ENCODE measurements at places on chromosomes 4 and X.

- DNase-seq: no peak
Measured at GRCh38 chr4:76626686-76627465, 191.8 kb downstream of the SHROOM3 start.

DNA sequence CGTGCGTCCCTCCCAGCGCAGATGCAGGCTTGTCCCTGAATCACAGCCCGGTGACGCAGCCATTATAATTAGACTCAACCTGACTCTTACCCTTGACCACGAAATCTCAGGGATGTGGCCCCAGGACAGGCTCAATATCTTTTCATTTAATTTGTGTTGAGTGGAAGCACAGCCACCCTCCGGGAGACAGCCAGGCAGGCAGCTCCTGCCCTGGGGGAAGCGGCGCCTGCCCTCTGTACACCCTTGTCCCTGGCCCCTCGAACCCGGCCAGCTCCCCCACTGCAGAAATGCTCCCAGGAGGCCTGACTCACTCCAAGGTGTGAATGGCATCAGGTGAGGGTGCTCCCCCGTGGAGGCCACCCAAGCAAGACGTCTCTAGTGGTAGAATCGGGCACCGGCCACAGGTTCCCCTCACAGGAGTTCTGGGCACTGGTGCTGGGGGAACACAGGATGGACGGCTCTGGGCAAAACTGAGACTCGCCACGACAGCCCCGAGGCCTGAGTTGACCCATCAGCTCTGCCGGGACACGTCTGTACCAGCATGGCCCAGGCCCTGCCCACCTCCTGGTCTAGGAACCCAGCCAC, 2.7 kb downstream of the CPLX1 start:
- DNase-seq: no peak

DNA sequence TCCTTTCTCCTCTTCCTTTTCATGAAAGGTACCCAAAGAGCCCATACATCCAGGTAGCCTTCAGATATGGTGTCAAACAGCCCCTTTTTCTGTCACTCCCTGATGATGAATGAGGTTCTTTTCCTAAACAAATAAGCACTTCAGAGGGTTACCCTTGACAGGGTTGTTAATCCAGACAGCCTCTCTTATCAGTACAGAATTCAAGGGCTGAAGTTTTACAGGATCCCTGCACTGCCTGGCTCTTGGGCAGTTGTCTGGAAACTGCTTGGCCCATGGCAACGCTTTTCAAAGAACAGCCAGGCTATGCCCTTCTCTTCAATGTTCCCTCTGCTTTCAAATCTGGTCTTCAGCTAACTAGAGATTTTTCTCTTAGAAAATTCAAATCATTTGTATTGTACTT, 352.6 kb upstream of the FAM241A start:
- no peak for DNase-seq

- no peak for DNase-seq
Measured at GRCh38 chr4:8577972-8578371, 2.2 kb upstream of the GPR78 start.

DNA sequence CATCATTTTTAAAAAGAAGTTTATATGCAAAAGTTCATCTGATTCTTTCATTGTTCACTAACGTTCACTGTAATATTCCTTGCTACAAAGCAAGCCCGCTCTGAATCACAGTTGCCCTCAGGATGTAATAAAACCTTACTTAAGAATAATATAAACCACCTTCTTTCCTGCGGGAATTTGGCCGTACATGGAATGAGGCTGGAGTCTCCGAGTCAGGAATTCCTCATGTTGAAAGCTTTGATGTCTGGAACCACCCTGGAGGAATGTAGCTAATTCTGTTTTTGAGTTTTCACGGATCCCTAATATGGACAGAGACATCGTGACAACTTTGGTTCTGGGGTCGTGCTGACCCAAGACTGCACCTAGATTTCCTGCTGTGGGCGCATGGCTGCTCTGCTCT, 58.5 kb downstream of the CRLF2 start:
- no peak for DNase-seq

DNA sequence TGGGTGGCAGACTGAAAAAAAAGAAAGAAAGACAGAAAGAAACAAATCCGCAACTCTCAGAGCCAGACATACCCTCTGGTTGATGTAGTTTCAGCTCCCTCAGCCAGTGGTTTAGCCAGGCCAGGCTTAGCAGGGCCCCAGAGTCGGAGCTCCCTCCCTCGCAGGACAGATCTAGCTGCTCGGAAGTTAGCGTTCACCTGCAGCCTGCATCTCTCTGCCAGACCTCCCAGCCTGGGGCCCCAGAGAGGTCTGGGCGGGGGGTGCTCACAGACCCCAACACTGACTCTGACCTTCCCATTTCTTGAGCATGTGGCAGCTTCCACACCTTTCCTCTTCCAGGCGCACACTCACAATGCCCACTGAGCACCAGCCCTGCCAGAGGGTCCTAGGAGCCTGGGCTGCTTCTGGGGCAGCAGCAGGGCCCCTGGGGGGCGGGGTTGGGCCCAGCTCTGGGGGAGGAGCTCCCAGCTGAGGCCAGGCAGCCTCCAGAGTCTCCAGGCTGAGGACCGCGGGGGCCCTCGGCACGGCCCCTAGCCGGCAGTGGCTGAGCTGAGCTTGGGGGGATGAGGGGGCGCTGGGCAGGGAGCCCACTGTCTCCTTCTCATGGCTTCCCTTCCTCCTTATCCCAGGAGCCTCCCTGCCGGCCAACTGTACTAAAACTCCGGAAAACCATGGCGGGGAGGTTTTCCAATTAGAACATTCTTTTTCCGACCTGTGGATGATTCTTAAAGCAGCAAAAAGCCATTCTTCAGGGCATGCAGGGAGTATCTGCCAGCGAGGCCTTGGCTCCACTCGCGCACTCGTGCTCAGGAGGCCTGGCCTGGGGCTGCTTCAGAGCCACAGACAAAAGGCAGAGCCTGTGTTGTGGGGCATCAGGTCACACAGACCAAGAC, 4.6 kb upstream of the ZNF185 start:
- DNase-seq: no peak

GRCh38 chr4:165813606-165814005, 59.4 kb upstream of the TLL1 start:
- DNase-seq: no peak

GRCh38 chr4:168960716-168961115, 49.3 kb downstream of the CBR4 start:
- DNase-seq: no peak

DNA sequence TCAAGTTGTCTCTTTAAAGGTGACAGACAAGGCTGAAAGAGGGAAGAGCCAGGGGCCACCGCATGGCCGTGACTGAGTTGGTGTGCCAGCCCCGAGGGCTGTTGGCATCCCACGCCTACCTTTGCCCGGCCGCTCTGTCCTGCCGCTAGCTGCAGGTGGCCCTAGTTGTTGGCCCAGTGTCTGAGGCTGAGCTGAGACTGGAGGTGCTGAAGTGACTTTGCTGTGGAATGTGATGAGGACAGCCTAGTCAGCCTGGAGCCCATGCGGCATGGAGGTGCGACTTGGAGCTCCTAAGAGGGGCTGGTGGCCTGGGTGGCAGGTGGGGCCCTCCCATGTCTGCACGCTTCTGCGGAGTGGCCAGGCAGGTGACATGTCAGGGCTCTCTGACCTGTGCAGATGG, 6.6 kb downstream of the TADA2B start:
- DNase-seq: no peak

- DNase-seq: no peak
Measured at GRCh38 chr4:159702200-159702599, 599.3 kb downstream of the RAPGEF2 start.

DNA sequence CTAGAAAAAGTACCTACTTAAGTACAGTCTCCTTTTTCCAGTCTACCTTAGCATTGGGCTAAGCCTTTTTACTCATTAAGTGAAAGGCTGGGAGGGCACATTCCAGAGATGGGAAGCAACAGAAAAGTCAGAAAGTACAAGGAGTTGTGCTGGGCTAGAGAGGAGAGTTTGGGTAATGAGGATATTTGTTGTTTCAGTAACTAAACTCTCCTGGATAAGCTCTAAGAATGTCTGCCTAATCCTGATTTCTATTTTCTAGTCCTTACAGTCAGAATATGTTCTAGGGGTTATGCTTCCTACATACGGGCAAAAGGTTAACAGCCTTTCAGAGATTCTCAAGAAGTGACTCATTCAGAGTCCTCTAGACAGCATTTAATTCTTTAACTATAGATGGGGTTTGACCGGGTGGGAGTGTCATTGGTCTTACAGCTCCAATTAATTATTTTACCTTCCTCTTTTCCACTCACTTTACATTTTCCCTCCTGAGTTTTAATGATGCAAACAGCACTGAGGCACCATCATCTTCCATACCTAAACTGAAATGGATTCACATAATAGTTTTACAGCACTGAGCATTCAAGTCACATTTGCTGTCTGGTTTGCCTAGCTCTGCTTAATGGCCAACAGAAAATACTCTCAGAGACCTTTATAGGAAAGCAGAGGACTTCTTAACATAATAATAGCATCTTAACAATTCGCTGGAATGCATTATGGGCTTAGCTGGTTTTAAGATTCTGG, 42.9 kb downstream of the USP26 start:
- DNase-seq: no peak

DNA sequence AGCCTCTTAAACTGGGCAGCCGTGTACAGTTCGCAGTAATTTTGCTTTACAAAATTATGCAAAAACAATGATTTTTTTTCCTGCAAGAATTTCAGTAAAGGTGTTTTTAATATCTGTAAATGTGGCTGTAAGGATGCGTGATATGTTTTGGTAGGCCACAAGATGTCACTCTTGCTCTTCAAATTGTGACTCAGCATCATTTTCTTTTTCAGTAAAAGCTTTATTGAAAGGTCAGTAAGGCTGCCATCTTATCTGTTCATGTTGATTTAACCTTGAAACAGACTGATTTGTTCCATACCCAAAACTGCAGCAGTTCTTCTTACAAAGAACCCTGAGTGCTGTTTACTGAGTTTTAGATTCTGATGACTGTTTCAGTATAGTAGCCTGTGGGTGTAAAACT, 39.9 kb downstream of the TXLNG start:
- DNase-seq: no peak

DNA sequence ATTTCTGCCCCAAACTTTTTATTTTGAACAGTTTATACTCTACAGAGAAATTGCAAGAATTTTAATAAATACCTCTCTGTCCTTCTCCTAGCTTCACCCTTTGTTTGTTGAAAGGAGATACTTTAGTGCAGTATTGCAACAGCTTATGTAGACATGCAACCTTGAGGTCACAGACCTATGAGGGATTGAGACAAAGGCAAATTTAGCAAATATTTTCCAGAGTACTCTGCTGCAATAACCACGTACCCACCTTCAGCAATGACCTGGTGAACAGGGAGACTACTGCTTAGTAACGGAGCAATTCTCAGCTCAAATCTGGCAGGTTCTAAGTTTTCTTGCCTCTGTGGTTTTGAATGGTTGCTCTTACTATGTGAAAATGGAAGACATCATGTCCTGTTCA, 13.2 kb downstream of the FGA start:
- DNase-seq: no peak

DNA sequence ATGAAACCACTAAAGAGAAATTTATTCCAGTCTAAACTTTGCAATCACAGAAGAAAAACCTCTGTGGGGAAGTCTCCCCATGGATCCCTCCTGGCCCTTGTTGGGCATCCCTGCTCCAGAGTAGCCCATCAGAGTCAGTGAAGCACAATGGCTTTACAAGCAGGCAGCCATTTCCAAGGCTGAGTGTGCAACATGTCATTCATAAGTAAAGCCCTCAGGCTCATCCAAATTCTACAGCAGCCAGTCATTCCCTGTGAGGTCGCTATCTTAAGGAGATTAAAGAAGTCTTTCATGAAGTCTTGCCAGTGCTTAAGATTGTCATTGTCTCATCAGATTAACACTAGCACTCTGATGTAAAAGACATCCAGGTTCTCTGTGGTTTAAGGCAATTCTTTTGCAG, 17.0 kb upstream of the MAPK10 start:
- no peak for DNase-seq

GRCh38 chr4:17807446-17807845, 3.1 kb downstream of the DCAF16 start:
- DNase-seq: no peak

DNA sequence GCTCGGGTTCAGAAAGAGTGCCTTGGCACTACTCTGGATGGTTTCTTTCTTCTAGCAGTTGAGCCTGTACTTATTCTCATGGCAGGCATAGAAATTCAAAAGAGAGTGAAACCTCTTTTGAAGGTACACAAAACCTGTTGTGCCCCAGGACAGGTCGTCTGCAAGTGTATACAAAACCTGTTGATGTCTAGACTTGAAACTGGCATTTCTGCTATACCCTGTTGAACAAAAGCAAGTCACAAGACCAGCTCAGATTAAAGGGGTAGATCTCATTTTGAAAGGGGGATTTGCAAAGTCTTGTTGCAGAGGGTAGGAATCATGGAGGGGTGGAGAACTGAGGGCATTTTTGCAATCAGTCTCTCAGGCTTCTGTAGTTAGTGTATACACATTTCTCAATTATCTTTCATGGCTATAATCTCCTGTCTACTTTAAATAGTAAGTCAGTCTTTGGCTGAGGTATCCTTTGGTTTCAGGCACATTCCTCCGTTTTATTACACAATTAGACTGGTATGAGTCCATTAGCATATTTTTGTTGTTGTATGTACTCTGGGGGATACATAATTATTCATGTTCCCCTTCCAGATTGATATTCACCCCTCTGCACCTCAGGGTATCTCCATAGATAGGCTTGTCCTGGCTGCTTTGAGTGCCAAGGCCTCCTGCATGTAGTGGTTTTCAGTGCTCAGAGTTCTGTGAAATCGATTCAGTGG, 251.4 kb downstream of the DTHD1 start:
- DNase-seq: no peak

GRCh38 chrX:56279863-56280262, 47.7 kb downstream of the KLF8 start:
- no peak for DNase-seq

DNA sequence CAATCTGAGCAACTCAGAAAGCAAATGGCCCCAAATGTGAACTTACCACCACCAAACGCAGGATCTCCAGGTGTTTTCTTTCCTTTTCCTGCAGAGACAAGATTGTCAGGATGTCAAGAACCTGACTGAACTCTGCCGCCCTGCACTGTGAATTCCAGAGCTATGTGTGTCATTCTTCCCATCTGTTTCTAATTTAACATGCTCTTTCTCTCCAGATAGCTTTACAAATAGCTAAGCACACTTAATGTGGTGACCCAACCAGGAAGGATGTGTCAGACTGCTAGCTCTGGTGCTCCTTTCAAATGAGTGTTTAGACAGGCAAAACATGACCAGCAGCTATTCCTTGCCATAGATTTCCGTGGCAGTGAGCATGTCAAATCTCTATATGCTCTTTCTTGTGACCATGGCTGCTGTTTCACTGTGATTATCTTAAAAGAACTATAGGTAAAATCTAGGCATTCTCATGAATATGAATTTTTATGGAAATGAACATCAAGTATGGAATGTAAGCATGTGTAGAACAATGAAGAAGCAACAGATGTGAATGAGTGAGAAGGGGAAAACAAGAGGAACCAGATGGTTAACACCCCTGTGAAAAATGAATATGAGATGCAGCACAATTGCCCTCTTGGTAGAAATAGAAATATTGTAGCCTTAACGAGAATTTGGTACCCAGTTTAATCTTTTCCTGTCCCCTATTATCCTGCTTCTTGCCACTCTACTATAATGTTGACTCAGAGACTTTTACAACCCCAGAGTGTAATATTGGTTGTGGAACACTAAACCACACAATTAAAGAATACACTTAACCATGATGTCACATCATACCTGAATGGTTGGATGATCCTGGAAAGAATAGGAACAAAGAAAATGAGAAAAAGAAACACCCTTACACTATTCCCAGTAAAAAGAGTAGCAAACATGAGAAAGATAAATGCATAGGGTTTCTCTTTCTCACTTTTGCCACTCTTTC, 247.8 kb upstream of the DKK2 start:
- no peak for DNase-seq

All from stimulated activated CD4-positive, alpha-beta T cell treated with anti-CD3 and anti-CD28 coated beads, Interleukin-4, amount 100 ng/mL, for 24 hours (primary cell).